ENCODE measurements at places on chromosomes 1 and 21. TPM values are rescaled to one million over a fixed set of nuclear protein-coding genes. Genes with fewer than 3 reads are reported as not detected.

The SUCO gene
- total RNA-seq = 9.6 TPM

The C1orf141 gene
- total RNA-seq = not detected

The DISP3 gene
- total RNA-seq = 0.21 TPM

The RALGPS2 gene
- total RNA-seq = 15.9 TPM

The OR2L13 gene
- not detected for total RNA-seq

The DMBX1 gene
- 1.1 TPM for total RNA-seq

The HSD3B2 gene
- total RNA-seq = not detected

The TOMM40L gene
- 10.4 TPM for total RNA-seq

The PLEKHA6 gene
- 23.1 TPM for total RNA-seq

The PTPN14 gene
- total RNA-seq = 10.4 TPM

The PADI1 gene
- 1.9 TPM for total RNA-seq

The RNU1-1 gene
- 7.3 TPM for total RNA-seq

The SEMA6C gene
- 0.72 TPM for total RNA-seq

Measured in A549 treated with DMSO at 1 μM for 4 hours (cell line).